ENCODE measurements at places on chromosomes 2 and 18.

DNA sequence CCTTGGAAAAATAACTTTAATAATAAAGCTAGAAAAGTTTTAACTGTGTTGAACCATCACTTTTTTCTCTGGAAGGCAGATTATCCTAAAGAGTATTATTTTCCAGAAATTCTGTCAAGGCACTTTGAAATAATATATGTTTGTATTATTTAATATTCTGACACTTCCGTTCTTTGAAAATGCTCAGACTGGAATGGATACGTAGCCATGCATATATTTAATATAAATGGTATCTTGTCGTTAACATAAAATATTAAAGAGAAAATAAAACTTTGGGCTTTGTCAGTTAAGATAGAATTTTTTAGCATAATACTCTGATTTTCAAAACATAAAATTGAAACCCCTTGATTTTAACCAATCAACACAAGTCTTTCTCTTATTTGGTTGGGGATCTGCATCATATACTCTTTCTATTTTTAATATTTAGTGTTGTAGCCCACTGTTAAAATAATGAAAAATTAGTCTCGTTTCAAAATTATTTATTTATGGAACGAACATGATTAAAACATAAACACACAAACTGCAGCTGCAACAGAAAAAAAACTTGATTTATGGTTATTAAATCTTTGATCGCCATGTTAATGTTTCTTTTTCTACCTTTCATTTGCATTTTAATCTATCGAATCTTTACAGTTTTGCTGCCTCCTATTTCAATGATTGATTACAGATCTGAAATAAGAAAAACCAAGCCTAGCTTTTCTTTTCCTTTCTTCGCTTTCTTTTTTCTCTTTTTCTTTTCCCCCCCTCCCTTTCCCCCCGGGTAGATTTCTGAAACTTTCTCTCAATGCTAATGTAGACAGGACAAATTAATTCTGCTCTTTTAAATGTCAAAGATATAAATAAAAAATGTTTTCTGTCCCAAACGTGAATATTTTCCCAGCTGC is 145.5 kb downstream of the MEIS1 start:
- no peak for DNase-seq

DNA sequence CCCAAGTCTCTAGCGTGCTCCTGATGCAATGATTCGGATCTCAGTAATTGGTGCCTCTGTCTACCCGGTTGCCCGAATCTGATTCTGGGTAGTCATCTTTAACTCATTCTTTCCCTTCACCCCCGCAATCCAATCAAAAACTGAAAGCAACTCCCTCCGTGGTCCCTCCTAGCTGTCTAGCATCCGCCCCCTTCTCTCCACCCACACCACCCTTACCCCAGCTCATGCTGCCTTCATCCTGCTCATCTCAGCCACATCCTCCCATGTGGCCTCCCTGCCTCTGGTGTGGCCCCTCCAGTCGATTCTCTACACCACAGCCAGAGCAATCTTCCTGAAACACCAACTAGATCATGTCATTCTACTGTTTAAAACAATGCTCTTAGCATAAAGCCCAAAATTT is 62.3 kb downstream of the TTC32 start:
- no peak for DNase-seq

DNA sequence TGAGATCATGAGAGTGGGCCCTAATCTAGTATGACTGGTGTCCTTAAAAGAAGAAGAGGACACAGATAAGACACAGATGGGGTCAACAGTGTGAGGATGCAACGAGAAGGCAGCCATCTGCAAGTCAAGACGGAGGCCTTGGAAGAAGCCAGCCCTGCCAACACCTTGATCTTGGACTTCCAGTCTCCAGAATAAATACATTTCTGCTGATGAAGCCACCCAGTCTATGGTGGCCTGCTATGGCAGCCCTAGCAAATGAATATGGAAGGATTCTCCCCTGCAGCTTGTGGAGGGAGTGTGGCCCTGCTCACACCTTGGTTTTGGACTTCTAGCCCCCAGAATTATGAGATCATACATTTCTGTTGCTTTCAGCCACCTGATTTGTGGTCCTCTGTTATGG is 12.3 kb downstream of the CTIF start:
- no peak for DNase-seq

- no peak for DNase-seq
These were observed 2.7 kb upstream of the LRP2 start for GRCh38 chr2:169365029-169365480.

DNA sequence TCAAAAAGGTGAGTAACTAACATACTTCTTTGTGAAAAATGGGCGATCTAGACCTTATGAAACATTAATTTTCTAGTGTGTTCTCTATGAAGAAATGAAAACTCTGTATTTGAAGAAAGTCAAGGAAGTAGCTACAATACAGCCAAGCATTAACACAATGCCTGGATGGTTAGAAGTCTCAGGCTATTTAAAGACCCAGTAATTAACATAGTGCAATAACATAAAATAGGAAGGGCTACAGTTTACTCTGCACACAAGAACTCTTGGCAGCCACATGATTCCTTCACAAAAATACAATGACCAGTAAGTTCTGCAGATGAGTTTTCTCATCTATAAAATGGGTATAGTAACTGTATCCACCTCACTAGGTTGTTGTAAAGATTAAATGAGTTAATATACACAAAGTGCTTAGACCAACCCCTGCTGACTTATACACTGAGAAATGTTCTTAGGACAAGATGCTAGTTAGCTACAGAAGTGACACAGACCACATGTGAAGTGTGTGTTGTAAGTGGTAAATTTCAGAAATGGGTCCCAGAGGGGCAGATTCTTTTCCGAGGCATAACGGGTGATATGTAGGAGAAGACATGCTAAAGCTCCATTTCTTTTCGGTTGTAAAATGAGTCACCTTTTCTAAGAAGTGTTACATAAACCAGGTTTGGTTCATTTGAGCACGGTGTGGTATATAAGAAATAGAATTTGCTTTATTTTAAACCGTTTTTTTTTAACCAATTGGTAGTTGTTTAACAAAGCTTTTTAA is 61.8 kb downstream of the CXCR4 start:
- DNase-seq, result no peak

DNA sequence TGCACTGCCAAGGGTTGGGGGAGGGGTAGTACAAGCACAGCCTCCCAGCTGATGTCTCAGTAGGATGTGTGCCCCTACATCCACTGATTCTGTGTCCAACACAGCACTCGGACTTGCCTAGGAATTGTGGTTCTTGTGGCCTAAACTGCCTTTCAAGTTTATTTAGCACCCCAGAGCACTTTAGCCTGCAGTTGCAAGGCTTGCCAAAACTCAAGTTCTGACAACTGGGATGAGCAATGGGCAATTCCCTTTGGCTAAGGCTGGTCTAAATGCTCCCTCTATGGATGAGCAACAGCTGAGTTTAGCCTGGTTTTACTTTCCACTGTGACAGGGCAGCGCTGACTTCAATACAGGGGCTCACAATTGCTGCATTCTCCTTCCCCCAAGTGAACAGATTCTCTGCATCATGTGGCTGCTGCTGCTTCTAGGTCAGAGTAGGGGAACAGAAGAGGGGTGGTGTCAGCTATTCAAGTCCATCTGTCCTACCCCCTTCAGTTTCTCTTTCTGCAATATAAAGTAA is 471.5 kb downstream of the PIK3C3 start:
- no peak for DNase-seq

- DNase-seq, result no peak
These were observed 131.3 kb upstream of the ACAA2 start for GRCh38 chr18:49944663-49945062.

DNA sequence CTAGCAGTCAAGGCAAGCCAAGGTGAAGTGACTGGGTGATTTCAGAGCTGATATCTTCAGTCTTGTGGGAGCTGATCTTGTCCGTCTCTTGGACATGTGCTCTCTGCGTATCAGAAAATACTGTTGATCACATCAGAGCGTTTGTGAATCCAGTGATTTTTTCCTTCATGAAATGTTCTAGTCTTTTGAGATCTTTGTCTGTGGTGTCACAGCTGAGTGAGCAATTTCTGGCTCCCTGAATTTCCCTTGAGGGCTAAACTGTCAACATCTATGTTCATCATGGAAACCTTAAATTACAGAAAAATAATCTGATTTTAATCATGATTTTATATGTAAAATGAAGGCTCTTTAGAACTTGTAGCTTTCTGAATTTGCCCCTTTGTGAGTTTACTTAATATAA is 432.0 kb downstream of the CCDC85A start:
- DNase-seq, result no peak

DNA sequence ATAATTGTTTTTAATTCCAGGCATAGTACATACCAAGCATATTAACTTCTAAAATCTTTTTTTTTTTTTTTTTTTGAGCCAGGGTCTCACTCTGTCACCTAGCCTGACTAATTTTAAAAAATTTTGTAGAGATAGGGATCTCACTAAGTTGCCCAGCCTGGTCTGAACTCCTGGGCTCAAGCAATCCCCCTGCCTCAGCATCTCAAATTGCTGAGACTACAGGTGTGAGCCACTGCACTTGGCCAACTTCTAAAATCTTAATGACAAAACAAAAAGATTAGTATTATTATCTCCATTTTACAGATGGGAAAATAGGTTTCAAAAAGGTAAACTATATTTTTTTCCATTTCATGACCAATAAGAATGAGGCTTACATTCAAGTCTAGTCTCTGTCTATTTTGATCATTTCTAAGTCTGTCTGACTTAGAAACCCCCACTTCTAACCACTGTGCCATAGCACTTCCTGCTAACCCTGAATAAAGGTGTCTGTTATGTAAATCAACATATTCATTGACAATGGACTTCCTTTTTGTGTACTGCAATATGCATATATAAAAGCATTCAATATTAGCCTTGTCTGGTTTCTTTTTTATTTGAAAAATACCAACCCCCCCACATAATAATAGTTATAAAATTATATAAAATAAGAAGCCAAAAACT is 28.7 kb upstream of the ZEB2 start:
- DNase-seq, result no peak

GRCh38 chr2:128310094-128310716 is 8.5 kb downstream of the HS6ST1 start:
- DNase-seq, result no peak

- no peak for DNase-seq
These were observed 81.3 kb upstream of the TMEM178A start for GRCh38 chr2:39584283-39584965.

- no peak for DNase-seq
These were observed 531.8 kb downstream of the ZEB2 start for GRCh38 chr2:143988082-143988481.

DNA sequence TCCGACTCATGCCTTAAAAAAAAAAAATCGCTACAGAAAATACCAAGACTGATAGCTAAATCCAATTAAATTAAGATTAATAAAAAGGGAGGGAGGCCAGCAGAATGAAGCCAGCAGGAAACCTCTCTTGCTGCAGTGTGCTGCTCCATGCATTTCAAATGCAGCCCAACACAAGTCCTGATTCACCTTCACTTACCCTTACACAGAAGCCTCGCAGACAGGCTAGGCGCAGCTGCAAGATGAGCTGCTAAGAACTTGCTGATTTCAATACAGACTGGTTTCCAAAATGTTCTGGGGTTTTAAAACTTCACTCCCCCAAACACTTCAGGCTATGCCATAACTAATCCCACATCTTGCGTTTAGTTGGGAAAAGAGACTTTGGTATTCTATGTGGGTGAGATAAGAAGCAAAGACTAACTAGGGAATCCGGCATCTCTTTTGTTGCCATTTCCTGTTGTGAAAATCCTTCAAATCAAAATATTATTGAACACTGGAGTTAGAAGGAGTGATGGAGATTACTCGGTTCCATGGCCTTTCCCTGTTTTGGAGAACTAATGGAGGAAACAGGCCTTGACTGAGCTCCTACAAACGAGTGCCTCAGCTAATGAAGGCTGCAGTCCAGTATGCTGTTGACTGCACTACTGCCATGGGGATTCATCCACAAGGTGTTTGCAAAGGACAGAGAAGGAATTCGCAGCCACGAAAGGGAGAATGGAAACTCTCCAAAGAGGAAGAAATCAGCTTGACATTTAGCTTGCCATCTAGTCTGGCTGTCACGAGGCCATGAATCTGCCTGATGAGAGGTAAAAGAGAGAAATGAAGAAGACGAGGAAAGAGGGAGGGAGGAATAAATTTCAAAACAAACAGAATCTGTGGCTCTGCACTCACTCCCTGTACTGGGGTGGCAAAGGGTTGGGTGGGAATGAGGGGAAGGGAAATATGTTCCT is 67.3 kb downstream of the CLHC1 start:
- DNase-seq, result no peak

GRCh38 chr18:76209597-76209996 is 285.4 kb downstream of the ZNF516 start:
- DNase-seq, result no peak

- DNase-seq, result no peak
These were observed 2.4 kb downstream of the CYP27C1 start for GRCh38 chr2:127217470-127218325.

GRCh38 chr2:53867169-53867568 is 7.4 kb upstream of the GPR75 start:
- DNase-seq, result no peak

GRCh38 chr18:75504469-75504868 is 77.0 kb upstream of the SMIM21 start:
- no peak for DNase-seq

DNA sequence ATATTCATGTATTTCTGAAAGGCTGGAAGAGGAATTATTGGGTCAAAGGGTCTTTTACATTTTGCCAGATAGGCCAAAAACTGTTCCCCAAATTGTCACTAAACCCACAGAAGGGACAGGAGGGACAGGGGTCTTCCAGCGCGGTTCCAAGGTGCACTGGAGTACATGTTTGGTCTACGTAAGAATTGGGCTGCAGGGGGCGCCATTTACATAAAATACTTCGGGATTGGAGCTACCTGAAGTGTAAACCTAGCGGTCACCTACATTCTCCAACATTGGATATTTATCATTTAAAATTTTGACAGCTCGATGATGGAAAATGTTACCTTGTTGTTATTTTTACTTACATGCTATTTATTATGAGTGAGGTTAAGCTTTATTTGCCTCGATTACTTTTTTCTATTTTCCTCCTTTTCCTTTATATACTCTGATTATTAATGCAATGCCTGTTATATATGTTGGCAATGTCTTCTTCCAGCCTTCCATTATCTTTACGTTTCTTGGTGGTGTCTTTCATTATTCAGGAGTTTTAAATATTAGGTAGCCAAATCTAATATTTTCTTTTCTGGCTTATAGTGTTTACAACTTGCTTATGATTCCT is 43.0 kb upstream of the RAB6C start:
- no peak for DNase-seq

- no peak for DNase-seq
These were observed 20.6 kb downstream of the RPL37A start for GRCh38 chr2:216519154-216519762.

- DNase-seq, result no peak
These were observed 5.5 kb upstream of the TACR1 start for GRCh38 chr2:75204833-75205232.

GRCh38 chr2:82539280-82539621 is 1919.8 kb downstream of the SUCLG1 start:
- no peak for DNase-seq

- DNase-seq, result no peak
These were observed 144.4 kb downstream of the MREG start for GRCh38 chr2:215868846-215869543.

DNA sequence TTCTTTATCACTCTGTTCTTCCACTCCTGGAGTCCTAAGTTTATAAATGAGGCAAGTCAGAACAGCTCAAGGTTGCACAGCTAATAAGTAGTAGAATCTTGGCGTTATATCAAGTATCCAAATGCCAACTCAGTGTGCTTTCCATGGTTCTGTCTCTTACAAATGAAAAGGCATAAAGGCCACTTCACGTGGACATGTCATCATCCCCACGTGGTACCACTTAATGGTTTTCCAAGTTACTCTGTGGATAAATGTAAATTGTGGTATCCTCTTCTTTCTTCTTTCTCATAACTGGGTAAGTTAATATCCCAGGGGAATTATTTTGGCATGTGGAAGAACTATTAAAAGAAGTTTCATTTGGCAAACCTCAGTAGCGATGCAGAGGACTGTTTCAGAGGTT is 131.5 kb upstream of the L3MBTL4 start:
- no peak for DNase-seq

Data from stimulated activated CD8-positive, alpha-beta memory T cell treated with anti-CD3 and anti-CD28 coated beads, Interleukin-15, amount 100 ng/mL, for 4 hours (primary cell).